OCI-LY7 (cell line): ENCODE measurements at places on chromosomes 6 and 20. TPM values are rescaled to one million over a fixed set of nuclear protein-coding genes. Genes with fewer than 3 reads are reported as not detected.
A peak's percentile ranks its signal among the peaks of the same experiment; 100 is the strongest.

GRCh38 chr20:25072226-25072811 is 9.6 kb downstream of the VSX1 start:
- no peak for DNase-seq

DNA sequence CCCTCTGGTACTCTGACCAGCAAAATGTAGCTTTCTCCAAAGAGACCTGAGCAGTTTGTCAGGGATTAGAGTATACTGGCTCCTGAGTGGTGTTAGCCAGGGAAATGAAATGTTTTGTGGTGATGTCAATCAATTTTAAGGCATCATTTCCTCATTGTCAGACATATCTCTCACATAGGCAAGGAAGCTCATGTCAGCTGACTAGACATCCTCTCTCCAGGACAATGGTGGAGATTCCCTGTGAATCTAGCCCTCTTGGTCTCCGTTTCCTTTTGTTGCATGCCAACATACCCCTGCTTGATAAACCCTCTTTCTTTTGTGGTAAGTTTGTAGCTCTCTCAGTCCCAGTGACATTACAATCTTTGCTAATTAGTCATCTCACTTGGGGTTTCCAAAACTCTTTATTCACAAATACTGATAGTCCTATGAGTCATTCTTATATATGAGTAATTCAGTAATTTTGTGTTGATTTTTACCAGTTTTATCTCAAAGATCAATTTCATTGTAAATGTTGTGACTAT is 135.6 kb upstream of the PTPRK start:
- no peak for DNase-seq

- DNase-seq = peak; percentile 70
Measured at GRCh38 chr6:25042036-25042521, 106.3 kb upstream of the RIPOR2 start.

- no peak for DNase-seq
Measured at GRCh38 chr6:130447374-130447773, 81.6 kb downstream of the TMEM200A start.

DNA sequence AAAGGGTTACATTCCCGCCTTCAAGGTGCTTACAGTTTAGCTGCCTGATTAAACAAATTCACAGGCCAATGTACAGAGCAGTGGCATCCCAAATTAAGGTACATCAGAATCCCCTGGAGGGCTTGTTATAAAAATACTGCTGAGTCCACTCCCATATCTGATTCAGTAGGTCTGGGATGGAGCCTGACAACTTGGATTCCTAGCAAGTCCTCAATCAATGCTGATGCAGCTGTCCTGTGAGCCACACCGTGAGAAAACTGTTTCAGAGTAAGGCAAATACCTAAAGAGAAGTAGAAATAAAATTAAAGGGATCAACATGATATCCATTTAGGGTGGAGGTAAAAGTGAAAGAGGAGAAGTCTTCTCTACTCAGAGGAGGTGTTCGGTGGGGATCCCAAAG is 16.5 kb downstream of the NHSL1 start:
- no peak for DNase-seq

GRCh38 chr6:54920628-54921027 is 74.1 kb downstream of the FAM83B start:
- no peak for DNase-seq

GRCh38 chr6:37089783-37090182 is 80.2 kb upstream of the PIM1 start:
- no peak for DNase-seq

CD109 gene
- 0.08 TPM in 1 of 2 replicates, not detected in the other for total RNA-seq

PACSIN1 gene
- 70.8 and 88.4 TPM in 2 replicates for total RNA-seq

C20orf144 gene
- 0.31 and 0.42 TPM in 2 replicates for total RNA-seq

NOTCH4 gene
- total RNA-seq = 2.1 and 2.4 TPM in 2 replicates
